ENCODE measurements at places on chromosomes 4 and X. TPM values are rescaled to one million over a fixed set of nuclear protein-coding genes. Genes with fewer than 3 reads are reported as not detected.
A peak's percentile ranks its signal among the peaks of the same experiment; 100 is the strongest.

Gene BEX1
- 12.7 TPM for polyA plus RNA-seq

DNA sequence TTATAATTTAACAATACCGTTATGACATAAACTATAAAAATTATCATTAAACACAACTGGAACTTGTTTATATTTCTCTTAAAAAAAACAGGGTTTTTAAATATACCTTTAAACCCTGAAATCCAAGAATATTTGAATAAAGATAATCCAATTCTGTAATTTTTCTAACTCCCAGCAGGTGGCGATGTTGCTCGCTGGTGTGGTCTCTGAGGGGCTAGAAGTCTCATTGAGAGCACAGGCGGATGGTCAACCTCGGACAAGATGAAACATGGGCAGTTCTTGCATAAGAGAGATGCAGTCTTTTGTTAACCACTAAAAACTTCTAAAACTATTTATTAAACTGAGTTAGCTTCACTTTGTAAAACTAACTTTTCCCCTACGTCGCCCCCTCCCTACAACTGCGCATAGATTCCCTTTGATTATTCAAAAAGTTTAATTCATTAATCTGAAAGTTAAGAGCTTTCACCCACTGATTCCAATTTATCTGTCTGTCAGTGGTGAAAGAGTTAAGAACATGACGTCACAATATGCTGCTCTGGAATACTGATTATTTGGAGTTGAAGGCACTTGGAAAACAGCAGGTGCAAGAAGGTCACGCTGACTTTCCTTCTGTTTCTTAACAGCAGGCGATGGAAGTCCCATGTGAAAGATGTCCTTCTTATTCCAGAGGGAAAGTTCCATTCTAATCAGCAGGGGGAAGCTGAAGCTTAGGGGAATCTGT lies 29.5 kb downstream of the DMP1 start:
- no peaks in the 10 kb centered on the region for H3K4me1 ChIP-seq
- no peaks in the 10 kb centered on the region for H3K27me3 ChIP-seq
- no peak overlapping the region for H3K27ac ChIP-seq
- peak; percentile 66 for DNase-seq
- H3K36me3 ChIP-seq = no peaks in the 10 kb centered on the region

DNA sequence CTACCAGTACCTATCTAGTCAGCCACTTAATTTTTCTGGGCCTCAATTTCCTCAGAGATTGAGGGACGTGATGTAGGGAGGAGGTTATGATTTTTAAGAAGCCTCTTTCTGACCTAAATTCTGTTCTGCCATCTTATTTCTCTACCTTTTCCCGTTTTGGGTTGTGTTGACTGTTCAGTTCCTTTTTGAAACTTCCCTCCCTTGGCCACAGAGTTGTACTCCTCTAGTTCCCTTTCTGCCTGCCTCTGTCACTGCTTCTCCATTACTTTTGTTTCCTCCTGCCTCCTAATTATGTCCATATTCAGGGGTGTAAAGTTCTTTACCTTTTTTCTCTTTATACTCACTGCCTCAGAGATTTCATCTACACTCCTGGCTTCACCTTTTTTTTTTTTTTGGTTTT lies 25.4 kb downstream of the CLCN5 start:
- H3K4me3 ChIP-seq = no peak overlapping the region
- H3K27ac ChIP-seq = no peak overlapping the region
- H3K36me3 ChIP-seq = no peaks in the 10 kb centered on the region
- no peaks in the 10 kb centered on the region for H3K4me1 ChIP-seq
- DNase-seq = no peak

GRCh38 chr4:85565761-85566480 lies 91.0 kb downstream of the ARHGAP24 start:
- no peaks in the 10 kb centered on the region for H3K27me3 ChIP-seq
- no peak for DNase-seq
- H3K27ac ChIP-seq = no peak overlapping the region
